ENCODE measurements at places on chromosomes 11 and 22.

DNA sequence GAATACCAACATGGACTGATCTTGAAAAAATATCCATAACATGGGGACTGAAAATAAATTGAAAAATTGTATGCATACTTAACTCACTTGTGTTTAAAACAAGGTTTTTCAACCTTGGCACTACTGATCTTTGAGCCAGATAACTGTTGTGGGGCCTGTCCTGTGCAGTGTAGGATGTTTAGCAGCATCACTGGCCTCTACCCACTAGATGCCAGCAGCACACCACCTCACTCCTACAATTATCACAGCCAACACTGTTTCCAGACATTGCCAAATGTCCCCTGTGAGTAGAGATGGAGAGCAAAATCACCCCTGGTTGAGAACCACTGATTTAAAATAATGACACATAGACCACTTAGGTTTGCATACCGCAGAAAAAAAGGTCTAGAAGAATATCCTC lies 45.0 kb upstream of the SLC1A2 start:
- DNase-seq: no peak

GRCh38 chr11:90997241-90997640 lies 774.4 kb upstream of the CHORDC1 start:
- no peak for DNase-seq

- DNase-seq: no peak
Observed at GRCh38 chr11:69367211-69367964, 73.4 kb downstream of the MYEOV start.

GRCh38 chr11:93494357-93494756 lies 48.8 kb downstream of the SMCO4 start:
- DNase-seq: no peak

DNA sequence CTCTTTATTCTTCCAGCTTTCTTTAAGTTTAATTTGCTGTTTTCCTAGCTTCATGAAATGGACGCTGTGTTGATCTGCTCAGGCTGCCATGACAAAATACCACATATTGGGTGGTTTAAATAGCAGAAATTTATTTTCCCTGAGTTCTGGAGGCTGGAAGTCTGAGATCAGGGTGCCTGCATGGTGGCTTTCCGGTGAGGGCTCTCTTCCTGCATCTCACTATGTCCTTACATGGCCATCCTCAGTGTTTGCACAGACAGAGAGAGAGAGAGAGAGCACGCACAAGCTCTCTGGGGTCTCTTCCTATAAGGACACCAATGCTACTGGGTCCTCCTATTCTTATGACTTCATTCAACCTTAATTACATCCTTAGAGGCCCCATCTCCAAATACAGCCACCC lies 28.7 kb downstream of the MCAM start:
- no peak for DNase-seq
